ENCODE measurements at places on chromosomes 2 and 18.

DNA sequence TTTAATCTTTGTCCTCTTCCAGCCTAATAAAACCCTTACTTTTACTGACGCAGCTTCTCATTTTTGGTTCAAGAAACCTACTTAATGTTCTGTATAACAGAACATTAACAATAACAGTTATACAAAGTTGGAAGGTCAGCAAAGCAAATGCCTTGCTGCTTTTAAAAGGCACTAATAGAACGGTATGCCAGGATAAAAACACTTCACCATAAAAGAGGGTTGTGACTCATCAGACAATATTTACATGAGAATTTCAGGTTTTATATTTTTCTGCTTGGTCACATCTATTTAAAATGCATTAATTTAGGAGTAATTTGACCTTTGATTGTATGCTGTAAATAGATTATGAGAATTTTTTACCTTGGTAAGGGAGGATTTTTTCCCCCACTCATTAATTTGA, 3.0 kb downstream of the KLHL41 start:
- no peak for DNase-seq

GRCh38 chr18:8368512-8369217, 240.6 kb upstream of the RAB12 start:
- no peak for DNase-seq

DNA sequence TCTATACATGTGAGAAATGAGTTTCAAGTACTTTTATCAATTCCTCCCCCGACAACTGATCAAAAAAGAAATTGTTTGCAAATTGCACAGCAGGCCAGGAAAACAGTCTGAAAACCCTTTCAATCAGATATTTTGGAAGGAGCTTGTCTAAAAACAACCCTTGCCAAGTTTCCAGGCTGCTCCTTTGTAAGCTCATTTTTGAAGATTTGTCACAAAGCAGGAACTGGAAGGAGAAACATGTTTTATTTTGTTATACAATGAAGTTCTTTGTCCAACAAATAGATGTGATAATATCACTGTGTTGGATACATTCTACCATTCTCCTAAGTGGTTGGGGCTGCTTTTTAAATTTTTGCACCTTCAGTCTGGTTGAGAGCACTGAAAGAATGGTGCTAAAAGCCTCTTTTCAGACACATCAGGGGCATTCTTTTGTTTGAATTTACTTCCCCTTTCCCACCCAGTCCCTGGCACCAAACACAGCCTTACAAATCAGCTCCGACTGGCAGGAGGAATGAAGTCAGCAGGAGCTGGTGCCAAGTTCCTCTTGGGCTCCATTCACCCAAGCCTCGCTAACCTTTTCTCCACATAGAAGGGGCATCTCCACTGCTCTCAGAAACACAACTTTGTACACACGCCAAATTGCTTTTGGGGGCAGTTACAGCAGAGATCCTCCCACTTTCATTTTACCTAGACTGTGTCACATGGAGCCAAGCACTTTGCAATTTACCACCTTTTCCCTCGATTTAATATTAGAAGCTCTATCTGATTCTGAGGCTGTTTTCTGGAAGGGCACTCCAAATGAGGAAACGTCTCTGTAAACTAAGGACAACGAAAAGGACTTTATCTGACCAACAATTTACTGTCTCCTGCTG, 88.0 kb downstream of the C1D start:
- DNase-seq = no peak

DNA sequence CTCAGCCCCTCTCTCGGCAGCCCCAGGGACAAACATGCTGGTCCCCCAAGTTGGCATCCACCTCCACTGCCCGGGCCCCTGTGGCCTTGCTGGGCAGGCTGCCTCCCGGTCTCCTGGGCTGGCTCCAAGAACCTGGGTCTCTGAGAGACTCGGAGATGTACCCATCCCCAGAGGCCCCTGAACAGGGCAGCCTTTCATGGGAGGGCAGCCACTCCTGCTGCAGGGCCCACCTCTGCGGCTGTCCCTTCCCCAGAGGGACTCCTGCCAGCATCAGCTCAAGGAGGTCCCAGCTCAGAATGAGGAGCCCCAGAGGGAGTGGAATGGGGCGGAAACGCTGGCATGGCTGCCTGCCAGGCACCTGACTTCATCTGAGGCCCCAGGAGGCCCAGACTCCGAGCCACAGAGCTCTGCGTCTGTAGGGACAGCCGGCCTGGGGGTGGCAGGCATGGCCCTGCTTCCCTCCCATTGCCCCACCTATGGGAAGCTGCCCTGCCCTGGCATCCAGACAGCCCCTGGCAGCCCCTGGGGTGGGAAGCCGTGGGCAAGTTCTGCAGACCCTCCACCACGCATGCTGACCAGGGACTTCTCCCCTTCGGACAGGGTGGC, 857 bp upstream of the CROCC2 start:
- DNase-seq = no peak

GRCh38 chr18:42025974-42026625, 71.1 kb downstream of the PIK3C3 start:
- no peak for DNase-seq

DNA sequence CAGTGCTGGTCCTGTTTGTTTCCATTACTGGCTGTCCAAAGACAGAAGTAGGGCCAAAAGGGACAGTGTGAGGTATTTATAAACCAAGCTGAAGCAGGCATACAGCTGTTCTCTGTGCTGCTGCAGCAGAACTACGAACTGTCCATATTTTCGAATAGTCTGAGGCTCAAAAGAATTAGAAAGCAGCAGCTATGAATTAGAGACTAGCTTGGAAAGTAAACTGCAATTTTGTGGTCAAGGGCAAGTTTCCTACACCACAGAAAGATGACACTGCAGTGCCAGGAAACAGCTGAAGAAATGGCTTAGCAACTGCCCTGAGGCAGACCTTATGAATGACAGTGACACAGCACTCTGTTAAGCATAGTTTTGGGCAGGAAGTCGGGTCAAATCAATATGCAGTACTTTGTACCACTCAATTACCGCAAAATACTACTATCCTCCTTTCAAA, 125.3 kb downstream of the TMEM131 start:
- DNase-seq = no peak

- DNase-seq = no peak
Measured at GRCh38 chr2:105308382-105309146, 21.0 kb downstream of the TGFBRAP1 start.

DNA sequence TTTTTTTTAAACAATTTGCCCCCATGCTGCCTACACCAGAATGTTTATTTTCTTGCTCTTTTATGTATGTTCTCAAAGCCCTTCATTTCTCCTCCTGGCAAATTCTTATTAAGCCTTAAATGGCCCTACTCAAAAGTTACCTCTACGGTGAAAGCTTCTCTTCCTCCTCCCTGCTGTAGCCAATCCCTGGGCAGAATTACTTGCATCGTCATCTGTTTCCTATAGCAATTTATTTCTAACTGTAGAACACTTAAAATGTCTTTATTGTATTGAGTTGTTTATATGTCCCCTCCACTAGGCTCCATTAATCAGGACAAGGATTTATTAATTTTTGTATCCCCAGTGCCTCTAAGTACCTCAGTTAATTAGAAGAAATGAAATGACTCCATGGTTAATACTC, 2.5 kb upstream of the RAD51AP2 start:
- DNase-seq = no peak

GRCh38 chr2:223404616-223405015, 197.5 kb downstream of the SCG2 start:
- DNase-seq = no peak

DNA sequence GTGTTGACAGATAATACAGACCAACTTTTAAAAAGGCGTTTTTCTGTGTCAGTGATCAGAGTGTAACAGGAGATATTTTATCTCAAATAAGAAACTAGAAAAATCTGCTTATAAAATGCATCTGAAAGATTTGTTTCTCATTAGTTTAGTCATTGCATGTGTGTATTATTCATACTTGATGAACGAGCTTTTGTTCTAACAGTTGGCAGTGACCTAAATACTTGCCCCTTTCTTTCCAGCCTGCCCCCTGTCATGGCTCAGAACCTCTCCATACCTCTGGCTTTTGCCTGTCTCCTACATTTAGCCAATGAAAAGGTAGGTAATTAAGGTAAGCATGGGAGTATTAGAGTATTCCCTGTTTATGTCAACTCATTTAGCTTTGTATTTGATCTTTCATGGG, 33.6 kb downstream of the NCAPH start:
- no peak for DNase-seq

DNA sequence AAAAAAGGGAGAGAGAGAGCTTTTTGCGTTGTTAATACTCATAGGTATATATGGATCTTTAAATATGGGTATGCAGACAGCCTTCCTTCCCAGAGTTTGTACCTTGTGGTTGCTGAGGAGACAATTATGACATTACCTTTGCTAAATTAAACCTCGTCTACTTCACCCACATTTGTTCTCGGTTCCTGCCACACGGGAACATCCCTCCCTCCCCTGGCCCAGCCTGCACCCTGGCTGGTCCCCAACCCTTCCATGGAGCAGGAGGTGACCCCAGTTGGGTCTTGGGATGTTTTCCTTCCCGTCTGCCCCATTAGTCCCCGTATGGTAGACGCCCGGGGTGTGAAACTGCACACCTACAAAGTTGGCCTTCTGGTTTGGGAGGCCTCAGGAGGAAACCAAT, 105.3 kb upstream of the FZD7 start:
- DNase-seq = no peak

- no peak for DNase-seq
Measured at GRCh38 chr2:128373451-128374000, 54.9 kb upstream of the HS6ST1 start.

DNA sequence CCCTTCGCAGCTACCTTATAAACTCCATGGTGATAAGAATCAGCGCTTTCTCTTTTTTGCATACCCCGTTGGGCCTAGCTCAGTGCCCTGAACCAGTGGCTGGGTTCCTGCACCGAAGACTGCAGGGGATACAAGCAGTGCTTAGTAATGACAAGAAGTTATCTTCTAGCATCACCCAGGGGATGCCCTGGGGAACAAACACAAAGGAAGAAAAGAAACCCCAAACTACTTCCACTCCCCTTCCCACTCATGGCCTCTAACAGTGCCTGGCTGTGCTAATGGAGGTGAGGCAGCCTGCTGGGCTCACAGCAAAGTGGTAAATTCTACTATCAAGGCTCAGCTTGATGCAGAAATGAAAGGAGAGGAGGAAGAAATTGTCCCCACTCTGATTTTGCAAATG, 314.7 kb downstream of the TXNL1 start:
- DNase-seq = no peak

GRCh38 chr2:156182132-156182531, 150.4 kb downstream of the NR4A2 start:
- no peak for DNase-seq

- no peak for DNase-seq
Measured at GRCh38 chr2:219547621-219548020, 3.8 kb downstream of the TMEM198 start.

- DNase-seq = no peak
Measured at GRCh38 chr2:227161947-227162346, 2.1 kb downstream of the COL4A4 start.

Data from stimulated activated CD4-positive, alpha-beta T cell treated with anti-CD3 and anti-CD28 coated beads, TNF-alpha, amount 100 ng/mL, for 4 hours (primary cell).